ENCODE measurements at places on chromosomes 3 and 15.

GRCh38 chr3:64278625-64279024, 53.4 kb upstream of the PRICKLE2 start:
- DNase-seq: no peak

- no peak for DNase-seq
These were observed 189.0 kb downstream of the ZNF621 start for GRCh38 chr3:40713795-40714194.

GRCh38 chr3:45126730-45127129, 19.4 kb downstream of the CDCP1 start:
- no peak for DNase-seq

GRCh38 chr15:62439543-62440016, 274.5 kb upstream of the C2CD4B start:
- no peak for DNase-seq

- peak; percentile 81 for DNase-seq
These were observed 337.2 kb upstream of the DNAJC19 start for GRCh38 chr3:181326637-181327223.

- DNase-seq: no peak
These were observed 154.5 kb upstream of the NSMCE3 start for GRCh38 chr15:29424118-29424517.

DNA sequence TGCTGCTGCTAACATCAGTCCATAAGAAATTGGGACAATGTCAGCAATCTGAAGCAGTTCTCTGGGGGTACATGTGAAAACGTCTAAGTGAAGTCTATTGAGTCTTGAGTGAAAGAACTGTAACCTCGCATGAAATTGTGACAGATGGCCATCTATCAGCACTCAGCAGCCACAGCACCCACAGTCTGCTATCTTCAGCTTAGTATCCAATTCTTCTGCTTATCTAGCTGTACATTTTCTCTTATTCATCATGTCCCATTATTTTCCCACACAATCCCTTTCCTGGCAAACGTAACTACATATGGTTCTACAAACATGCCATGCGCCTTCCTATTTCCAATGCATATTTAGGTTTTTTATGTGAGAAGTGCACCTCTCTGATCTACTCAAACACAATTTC, 629.7 kb downstream of the NTRK3 start:
- no peak for DNase-seq

DNA sequence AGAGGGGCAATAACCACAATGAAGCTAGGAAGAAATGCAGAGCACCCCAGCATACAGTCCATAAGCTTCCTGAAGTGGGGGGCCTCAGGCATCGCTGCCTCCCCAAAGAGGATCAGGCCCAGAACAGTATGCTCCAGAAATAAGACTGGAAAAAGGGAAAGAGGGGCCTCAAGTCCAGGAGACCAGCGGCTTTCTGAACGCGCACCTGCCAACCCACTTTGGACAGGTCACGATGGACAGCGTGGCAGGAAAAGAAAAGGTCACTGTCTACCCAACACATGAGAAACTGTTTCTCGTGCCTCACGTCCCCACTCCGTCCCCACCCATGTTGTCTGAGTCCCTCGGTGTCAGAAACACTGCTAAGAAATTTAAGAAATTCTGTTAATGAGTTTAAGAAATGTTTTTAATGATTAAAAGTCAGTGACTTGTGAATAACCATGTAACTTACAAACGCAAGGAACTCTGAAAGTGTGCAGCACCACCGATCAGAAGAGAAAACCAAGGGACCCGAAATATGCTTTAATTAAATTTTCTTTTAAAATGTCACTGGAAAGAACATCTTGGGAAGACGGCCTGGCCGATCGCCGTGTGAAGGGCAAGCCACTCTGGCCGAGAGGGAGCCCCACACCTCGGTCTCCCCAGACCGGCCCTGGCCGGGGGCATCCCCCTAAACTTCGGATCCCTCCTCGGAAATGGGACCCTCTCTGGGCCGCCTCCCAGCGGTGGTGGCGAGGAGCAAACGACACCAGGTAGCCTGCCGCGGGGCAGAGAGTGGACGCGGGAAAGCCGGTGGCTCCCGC, 1.7 kb upstream of the PPARG start:
- DNase-seq: no peak

DNA sequence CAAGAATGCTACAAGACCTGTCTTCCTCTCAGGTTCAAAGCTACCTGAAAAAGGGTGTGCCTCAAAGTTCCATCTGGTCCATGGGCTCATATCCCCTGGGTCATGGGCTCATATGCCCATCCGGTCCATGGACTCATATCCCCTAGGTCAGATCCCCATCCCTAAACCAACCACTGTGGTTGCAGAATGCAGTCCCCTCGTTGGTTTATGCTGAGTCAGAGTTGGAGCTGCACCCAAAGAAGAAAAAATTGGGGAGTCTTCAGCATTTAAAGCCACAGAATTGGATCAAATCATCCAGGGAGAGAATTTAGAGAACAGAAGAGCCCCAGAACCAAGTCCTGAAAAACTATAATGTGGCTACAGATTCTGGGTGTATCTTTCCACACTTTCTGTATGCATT, 71.5 kb upstream of the IL12A start:
- no peak for DNase-seq

DNA sequence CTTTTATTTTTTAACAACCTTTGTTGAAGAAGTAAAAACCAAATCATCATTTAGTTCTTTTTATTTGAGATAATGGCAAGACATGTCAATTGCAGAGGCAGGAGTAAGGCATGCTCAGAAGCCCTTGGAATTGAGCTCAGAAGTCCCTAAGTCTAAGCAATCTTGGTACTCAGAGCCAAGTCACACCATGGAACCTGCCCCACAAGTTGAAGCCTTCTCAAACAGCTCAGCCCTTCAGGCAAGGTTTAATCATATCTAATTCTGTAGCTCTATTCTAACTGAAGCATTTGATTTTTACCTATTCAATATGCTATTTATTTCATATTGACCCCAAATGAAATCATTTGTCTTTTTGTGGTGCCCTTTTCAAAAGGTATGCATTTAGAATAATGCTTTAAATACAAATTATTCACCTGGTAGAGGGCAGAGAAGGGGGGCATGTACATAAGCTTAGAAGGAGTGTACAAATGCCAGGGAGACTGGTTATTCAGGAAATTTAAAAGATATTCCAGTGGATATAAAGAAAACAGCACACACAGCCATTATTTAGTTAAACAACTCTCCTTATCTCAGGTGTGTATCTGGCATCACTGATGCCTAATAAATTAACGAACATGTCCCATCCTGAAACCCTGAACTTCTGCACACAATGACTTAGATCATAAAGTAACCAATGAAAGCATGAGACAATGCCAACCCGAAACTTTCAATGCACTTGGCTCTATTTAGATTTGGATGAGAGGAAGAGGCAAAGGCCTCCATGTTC, 26.2 kb upstream of the TOP2B start:
- no peak for DNase-seq

DNA sequence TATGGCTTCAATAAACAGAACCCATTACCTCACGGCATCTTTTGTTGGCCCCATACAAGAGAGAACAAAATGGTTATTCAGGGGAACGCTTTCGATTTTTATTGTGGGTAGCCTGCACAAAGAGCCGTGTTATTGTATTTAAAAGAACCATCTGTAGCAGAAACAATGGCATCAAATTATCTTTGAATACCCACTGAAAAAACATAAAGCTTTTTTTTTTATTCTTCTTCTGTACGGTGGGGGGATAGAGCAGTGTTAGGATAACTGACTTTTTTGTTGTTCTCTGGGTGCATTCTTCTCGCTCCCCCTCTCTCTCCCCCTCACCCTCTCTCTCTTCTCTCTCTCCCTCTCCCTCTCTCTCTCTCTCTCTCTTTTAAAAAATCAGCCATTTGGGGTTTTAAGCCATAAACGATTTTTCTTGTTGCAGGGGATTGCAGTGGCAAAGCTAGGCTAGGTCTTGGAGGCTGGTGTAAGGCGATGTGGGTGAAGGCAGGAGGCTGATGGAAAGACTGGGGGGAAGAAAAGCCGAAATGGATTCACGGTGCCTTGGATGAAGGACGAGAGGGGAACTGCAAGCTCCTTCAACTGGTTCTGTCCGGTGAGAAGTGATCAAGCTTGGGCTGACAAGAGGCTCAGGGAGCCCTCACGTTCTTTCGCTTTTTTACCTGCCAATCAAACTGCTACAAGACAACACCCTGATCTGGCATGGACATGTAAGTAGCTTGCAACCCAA, 12.4 kb upstream of the SOX2 start:
- DNase-seq: peak; percentile 97

GRCh38 chr15:70031261-70031660, 66.5 kb downstream of the TLE3 start:
- no peak for DNase-seq

DNA sequence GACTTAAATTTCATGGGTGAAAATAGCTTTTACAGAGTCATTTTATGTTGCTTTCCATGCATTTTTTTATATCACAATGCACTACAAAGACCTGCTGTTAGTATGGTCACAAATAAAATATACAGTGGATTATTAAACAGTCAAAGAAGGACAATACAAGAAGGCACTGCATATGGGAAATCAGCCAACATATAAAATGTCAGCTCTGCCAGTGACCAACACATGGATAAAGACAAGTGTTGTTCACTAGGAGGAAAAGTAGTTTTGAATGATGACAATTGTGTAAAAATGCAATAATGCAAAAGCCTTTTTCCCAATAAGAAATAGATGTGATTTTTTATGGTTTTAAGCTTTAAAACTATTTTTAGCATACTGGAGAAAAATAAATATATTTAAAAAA, 425.3 kb upstream of the CBLB start:
- peak; percentile 24 for DNase-seq

DNA sequence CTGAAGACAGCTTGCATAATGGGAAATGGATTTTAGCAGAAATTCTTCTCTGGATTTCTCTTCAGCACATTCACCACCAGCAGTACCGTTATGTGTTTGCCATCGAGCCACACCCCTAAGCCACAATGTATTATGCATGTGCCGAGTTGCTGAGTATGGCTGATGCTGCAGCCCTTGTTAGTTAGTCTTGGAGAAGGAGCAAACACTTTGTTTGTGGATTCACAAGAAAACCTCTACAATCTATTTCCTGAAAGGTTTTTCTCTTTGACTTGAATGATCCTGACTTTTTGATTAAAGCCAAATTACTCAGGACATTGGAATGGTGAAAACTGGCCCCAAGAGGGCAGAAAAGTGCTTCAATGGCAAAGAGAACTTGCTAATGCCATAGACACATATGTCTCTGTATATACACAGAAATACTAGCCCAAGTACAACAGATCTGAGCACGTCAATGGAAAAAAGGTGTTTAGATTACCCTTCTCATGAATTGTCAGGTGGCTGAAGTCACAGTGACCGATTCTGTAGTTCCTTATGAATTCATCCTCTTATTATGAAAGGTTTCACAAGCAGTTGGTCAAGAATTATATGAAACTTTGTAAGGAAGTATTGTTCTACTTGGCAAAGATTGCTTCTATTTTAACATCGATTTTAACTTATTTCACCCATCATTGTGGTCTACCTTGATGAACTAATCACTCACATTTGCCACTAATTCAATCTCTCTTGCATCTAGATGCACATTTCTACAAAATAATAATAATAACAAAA, 103.0 kb downstream of the P3H2 start:
- DNase-seq: peak; percentile 68

GRCh38 chr3:125602752-125603649, 7.7 kb upstream of the OSBPL11 start:
- peak; percentile 54 for DNase-seq

DNA sequence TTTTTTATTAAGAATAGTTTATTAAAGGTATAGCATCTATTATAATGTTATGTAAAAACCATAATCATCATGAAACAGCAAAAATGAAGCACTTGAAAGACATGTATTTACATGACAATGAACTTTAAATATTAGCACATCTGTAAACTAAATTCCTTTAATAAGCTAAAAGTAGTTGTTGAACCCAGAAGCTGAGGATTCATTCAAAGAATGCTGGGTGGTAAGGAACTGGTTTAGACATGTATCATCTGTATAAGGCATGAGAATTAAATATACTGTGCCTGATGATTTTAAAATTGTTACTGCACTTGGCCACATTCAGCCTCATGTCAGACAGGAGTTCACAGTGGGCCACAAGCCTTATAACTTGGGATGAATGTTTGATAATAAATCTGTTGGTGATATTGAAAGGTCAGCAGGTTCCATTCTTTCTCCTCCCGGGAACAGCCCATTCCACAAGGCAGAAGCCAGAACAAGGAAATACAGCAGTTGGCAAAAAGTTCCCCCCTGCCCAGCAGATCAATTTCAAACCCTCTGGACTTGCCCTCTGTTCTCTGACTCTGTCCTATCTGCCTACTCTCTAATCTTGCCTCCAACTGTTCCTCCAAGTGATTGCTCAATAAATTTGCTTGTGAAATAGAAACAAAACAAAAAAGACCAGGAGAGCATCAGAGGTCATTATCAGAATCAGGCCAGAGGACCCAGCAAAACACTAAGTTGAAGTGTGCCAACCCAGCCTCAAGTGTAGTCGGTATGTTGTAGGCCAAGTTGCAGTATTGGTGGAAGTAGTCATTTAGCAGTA, 49.8 kb upstream of the TEX264 start:
- DNase-seq: no peak

- DNase-seq: no peak
These were observed 353.5 kb upstream of the IL12A start for GRCh38 chr3:159635047-159635641.

DNA sequence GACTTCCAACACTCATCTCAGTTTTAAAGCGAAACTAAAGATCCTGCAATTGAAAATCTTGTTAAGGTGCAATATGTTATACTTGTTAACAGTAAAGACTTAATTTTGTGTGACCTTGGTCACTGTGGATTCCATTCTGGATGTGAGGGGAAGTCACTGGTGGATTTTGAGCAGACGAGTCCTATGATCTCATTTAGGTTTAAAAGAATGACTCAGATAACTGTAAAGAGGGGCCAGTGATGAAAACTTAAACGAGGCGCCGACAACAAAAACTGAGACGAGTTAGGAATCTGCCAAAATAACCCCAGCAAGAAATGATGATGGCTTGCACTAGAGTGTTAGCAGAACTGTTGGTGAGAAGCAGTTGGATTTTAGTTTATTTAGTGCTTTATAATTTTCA, 56.5 kb downstream of the LRRC28 start:
- DNase-seq: peak; percentile 30

DNA sequence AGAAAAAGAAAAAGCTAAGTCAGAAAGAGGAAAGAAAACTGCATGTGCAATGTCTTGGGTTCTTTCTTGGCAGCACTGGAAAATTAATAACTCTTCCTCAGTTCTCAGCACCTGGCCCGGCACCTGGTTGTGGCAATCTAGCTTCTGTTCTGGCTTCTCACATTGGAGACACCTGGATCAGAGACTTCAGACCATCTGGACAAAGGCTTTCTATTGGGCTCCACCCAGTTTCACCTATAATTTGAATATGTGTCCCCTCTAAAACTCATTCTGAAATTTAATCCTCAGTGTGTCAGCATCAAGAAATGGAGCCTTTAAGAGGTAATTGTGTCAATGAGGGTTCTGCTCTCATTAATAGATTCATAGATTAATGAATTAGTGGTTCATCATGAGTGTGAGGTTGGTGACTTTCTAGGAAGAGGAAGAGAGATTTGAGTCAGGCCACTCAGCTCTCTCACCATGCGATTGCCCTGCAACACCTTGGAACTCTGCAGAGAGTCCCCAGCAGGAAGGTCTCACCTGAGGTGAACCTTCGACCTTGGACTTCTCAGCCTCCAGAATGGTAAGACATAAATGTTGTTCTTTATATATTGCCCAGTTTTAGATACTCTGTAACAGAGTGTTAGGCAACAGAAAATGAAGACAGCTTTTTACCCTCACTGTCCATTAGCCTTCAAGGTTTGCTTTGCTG, 679.9 kb downstream of the NTRK3 start:
- DNase-seq: no peak
